ENCODE measurements at places on chromosomes 7 and 10. TPM values are rescaled to one million over a fixed set of nuclear protein-coding genes. Genes with fewer than 3 reads are reported as not detected.

Gene C10orf62
- 0.35 TPM for polyA plus RNA-seq

Gene DGKI
- polyA plus RNA-seq: 1.4 TPM

Gene CELF2
- 9.6 TPM for polyA plus RNA-seq

Gene RAB11FIP2
- polyA plus RNA-seq: 58.9 TPM

Gene PIK3CG
- polyA plus RNA-seq: 3.3 TPM

Gene ZNF736
- 18.4 TPM for polyA plus RNA-seq

Gene TACC2
- polyA plus RNA-seq: 35.4 TPM

Gene LRRD1
- polyA plus RNA-seq: 0.29 TPM

- no peak for DNase-seq
These were observed 4.4 kb upstream of the MALSU1 start for GRCh38 chr7:23294549-23295400.

- no peak for DNase-seq
These were observed 165.9 kb upstream of the PLXNA4 start for GRCh38 chr7:132742189-132742612.

DNA sequence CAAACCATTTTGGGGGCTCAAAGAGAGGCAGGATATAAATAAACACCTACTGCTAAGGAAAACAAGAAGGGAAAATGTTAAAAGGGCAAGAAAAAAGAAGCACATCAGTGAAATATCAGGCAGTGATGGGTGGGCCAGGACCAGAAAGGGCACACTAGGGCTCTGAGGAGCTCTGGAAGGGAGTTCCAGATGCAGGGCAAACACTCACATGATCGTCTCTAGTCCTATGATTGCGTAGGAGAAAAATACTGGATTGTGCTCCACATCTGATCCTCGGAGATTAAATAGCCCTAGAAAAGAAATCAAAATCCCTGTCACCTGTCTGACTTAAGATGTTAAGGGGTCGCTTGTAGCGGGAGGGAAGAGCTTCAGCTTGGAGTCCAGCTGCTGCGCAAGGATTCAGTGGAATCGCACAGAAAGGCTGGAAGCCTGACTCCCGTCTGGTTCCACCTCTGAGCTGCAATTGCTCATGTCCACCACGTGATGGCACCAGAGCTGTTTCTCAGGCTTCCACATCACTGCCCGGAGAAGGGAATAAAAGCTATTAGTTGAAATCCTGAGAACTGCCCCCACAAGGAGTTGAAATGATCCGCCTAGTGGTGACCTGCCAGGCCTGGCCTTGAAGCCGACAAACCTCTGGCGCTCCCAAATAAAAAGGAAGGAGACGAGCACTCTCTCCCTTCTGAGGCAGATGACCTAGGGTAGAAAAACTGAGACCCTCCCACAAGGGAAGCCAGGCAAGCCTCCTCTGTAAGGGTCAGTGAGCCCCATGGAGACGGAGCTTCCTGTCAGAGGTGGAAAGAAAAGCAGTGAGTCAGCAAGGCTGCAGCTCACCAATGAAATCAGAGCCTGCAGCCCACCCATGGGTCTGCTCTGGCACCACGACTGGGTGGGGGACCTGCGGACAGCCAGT, 39.2 kb downstream of the XPNPEP1 start:
- DNase-seq: peak; percentile 88

GRCh38 chr10:71289421-71290130, 29.5 kb upstream of the SLC29A3 start:
- DNase-seq: no peak

GRCh38 chr10:98649170-98649569, 202.4 kb upstream of the HPS1 start:
- no peak for DNase-seq

GRCh38 chr10:62584731-62585130, 210.6 kb downstream of the ZNF365 start:
- no peak for DNase-seq

- no peak for DNase-seq
These were observed 13.0 kb upstream of the DLG5 start for GRCh38 chr10:77939561-77940001.

DNA sequence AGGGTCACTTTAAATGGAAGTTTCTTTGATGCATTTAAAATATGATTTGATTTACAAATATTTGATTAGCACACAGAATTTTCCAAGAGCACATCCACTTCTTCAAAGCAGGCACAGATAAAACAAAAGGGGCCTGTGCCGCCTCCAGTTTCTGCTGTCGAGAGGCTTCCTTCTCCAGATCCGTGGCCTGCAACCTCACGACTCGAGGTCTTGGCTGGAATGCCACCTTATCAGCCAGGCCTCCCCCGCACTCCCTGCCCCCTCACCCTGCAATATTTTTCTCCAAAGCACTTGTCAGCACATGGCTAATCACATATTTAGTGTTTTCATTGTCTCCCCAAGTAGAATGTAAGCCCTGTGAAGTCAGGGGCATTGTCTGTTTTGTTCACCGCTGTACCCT, 12.5 kb downstream of the PYROXD2 start:
- no peak for DNase-seq
